ENCODE measurements at places on chromosomes 6 and 20. TPM values are rescaled to one million over a fixed set of nuclear protein-coding genes. Genes with fewer than 3 reads are reported as not detected.

FAM162B gene
- total RNA-seq, result not detected

AMD1 gene
- total RNA-seq, result 62.0 TPM

ENPP3 gene
- not detected for total RNA-seq

NFATC2 gene
- total RNA-seq, result 0.21 TPM

FOXC1 gene
- 7.9 TPM for total RNA-seq

ADISSP gene
- total RNA-seq, result 66.6 TPM

TMX4 gene
- total RNA-seq, result 9.4 TPM

TRIM15 gene
- not detected for total RNA-seq

Measured in airway epithelial cell (primary cell).